ENCODE measurements at places on chromosomes 6 and 20.

DNA sequence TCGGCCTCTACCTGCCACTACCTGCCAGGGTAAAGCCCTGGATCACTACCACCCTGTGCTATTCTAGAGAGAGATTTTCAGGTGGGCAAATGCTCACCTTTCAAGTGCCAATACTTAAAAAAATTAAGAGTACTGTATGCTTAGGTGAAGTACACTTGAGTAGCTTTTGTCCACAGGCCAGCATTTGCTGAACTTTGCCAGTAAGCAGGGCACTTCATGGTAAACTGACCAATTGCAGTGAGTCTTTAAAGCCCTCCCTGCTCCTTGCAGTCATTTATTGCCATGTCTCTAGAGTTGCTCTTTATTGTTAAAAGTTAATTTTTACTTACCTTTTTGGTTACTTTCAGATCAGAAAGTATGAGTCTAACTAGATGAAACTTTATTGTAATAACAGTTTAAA lies 58.5 kb downstream of the PLAGL1 start:
- DNase-seq: no peak

- DNase-seq: no peak
These were observed 4.1 kb downstream of the CBLN4 start for GRCh38 chr20:56001106-56001785.

- DNase-seq: no peak
These were observed 420.1 kb upstream of the SLC35B3 start for GRCh38 chr6:8855411-8855810.

GRCh38 chr20:57943950-57944349 lies 234.1 kb upstream of the PMEPA1 start:
- DNase-seq: no peak

GRCh38 chr6:113786168-113786567 lies 71.0 kb upstream of the MARCKS start:
- DNase-seq: no peak

DNA sequence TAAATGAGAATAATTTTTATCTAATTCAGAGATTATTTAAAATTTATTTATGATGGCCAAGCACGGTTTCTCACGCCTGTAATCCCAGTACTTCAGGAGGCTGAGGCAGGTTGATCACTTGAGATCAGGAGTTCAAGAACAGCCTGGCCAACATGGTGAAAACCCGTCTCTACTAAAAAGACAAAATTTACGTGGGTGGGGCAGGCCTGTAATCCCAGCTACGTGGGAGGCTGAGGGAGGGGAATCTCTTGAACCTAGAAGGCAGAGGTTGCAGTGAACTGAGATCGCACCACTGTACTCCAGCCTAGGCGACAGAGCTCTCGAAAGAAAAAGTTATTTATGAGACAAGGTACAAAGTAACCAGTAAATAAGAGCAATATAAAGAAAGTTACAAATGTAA lies 59.5 kb upstream of the AGPAT4 start:
- no peak for DNase-seq

GRCh38 chr20:38450412-38450975 lies 15.4 kb upstream of the SNHG17 start:
- no peak for DNase-seq

DNA sequence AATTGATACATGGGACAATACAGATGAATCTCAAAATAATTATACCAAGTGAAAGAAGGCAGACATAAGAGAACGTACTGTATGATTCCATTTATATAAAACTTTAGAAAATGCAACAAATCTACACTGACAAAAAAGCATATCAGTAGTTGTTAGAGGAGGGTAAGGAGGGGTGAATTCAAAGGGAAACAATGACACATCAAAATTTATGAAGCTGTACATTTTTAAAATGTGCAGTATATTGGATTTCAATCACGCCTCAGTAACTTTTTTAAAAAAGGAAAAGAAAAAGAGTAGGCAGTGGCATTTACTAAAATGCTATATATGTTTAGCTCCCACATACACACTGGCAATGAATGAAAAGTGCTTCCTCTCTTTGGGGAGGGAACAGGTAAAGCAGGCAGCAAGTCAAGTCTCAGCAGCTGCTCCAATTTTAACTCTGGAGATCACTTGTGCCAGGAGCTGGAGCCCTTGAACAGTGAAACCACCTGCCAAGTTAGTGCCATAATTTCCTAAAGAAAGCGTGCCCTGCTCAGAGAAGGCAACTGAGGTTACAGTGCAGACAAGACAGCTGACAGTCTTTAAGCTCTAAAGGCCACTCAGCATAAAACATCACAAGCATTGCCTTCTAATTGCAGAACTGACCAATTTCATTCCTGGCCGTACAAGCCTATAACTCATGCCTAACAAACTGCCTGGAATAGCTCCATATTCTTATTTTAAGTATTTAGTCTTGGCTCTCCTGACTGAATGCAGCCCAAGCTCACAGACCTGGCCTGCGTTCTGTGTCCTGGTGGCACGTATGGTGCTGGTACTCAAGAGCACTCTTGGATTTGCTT lies 10.9 kb downstream of the FKBP1A start:
- DNase-seq: peak; percentile 66

DNA sequence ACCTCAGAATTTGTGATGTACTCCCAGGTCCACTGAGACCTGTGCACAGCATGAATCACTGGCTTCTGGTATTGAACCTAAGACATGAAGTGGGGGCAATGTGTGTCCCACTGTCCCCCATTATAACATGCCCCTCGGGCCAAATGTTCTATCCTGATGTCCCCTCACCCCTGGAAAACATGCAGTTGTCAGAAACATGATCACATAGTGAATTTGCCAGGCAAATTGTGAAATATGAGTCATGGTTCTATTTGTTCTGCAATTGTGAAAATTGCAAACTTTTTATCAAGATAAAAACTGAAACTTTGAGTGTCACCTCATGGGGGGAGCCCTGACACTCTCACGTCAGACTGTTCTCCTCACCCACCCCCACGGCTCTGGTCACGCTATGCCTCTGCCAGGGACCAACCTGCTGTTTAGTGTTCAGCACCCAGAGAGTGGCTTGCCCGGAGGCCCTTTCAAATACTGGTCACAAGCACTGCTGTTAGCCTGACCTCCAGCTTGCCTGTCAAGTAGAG lies 305.3 kb downstream of the CLIC5 start:
- no peak for DNase-seq

- no peak for DNase-seq
These were observed 170.0 kb upstream of the LAMA2 start for GRCh38 chr6:128712898-128713297.

DNA sequence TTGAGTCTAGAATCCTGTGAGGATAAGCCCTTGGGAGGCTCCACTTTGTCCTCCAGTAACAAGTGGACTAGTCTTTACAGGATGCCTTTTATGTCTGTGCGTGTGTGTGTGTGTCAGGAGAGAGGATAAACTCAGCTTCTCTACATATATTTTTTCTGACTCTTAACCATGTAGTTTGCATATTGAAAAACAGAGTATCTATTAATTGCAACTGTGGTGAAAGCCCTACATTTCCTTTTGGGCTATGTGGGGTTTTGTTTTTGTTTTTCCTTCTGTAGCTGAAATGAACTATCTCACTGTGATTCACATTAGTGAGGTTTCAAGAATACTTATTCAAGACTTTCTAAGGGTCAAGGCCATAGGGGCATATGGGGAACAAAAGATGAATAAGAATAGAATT lies 17.7 kb downstream of the TPBG start:
- DNase-seq: no peak

- no peak for DNase-seq
These were observed 94.8 kb upstream of the PMEPA1 start for GRCh38 chr20:57804470-57805250.

DNA sequence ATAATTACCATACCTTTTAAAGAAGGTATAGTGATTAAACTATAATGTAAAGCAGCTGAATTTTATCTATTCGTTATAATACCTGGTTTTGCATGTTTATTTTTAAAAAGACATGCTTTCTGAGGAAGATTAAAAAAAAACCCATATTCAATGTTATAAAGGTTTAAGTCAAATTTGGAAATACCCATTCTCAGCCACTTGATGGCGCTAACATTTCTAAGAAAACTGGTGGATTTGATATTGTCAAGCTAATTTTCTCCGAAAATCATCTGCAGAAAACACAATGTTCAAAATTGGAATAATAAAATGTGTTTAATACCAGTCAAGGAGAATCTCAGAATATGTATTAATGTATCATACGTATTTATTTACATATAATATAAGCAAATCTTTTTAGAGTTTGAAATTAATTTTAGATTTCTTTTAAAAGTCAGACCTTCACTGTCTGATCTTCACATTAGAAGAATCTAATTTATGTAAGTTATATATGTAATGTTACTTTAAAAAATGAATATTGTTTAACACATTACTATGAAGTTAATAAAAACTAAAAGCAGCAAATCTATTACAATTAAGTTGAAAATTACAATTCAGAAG lies 35.0 kb downstream of the SHPRH start:
- peak; percentile 25 for DNase-seq

DNA sequence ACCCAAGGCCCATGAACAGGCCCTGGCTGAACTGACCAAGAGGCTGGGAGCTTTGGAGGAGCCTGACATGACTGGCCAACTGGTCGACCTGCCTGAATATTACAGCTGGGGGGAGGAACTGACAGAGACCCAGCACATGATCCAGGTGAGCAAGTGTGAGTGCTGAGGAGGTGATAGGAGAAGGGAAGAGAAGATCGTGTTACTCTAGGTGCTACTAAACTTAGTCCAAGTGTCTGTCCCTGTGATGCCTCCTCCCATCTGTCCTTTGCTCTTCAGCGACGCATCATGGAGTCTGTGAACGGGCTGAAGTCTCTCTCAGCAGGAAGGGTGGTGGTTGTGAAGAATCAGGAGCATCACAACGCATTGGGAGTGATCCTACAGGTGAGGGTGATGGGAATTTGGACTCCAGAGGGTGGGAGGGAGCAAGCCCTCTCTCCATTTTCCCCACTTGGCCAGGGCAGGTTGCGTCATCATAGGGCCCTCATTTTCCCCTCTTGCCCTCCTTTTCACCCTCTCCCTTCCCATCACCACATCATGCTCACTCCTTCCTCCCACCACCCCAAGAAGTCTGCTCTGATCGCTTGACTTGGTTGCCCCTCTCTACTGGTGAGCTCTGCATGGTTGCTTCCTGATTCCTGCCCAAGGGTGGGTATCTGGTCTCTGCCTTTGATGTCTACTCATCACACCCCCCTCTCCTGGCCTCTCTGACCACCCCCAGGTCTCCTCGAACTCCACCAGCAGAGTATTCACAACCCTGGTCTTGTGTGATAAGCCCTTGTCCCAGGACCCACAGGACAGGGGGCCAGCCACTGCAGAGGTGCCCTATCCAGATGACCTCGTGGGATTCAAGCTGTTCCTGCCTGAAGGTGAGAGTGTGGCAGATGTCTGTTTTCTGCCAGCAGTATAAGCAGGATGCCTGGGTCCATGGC lies 4.7 kb downstream of the DXO start:
- DNase-seq: no peak

GRCh38 chr6:44012078-44012493 lies 115.2 kb downstream of the MRPL14 start:
- DNase-seq: no peak

GRCh38 chr6:166670894-166671293 lies 43.8 kb upstream of the RPS6KA2 start:
- DNase-seq: no peak

GRCh38 chr6:27674882-27675281 lies 202.0 kb upstream of the ZNF184 start:
- no peak for DNase-seq

- DNase-seq: peak; percentile 52
These were observed 275.9 kb downstream of the RNF144B start for GRCh38 chr6:18663011-18663410.

GRCh38 chr6:16764188-16764950 lies 3.1 kb upstream of the ATXN1 start:
- DNase-seq: no peak

- peak; percentile 19 for DNase-seq
These were observed 1.6 kb downstream of the ZMYND8 start for GRCh38 chr20:47354714-47355488.

DNA sequence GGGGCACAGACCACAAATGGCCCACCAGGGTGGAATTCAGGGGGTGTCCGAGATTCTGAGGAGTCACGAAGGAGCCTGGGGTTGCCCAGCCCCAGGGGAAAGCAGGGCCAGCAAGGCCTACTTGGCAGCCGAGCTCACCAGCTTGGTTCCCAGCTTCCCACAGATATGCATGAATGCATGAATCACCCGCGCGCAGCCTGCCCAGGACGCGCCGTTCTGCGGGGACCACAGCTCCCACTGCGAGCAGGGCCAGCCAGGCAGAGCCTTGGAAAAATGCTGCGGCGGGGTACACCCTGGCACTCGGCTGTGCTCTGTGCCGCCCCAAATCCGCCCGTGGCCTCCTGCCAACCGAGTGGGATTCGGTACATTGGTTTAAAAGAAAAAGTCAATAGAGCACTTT lies 211.0 kb downstream of the NFATC2 start:
- DNase-seq: no peak

- no peak for DNase-seq
These were observed 113.0 kb downstream of the EDN3 start for GRCh38 chr20:59413326-59413865.

DNA sequence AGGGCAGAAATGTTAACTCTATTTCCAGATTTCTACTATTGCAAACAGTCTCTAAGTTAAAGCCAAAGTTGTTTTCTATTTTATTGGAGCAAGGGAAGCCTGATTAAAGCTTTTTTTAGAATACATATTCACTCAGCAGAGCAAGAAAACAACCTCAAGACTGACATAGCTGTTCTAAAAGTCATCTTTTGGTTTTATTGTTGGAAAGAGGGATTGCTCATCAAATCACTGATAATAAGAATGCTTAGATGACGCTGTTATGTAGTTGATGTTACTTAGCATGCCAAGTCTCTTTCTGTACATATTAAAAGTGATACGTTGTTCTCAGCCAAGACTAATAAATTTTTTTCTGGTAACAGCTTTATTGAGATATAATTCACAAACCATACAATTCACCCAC lies 172.6 kb upstream of the LAMA2 start:
- no peak for DNase-seq

DNA sequence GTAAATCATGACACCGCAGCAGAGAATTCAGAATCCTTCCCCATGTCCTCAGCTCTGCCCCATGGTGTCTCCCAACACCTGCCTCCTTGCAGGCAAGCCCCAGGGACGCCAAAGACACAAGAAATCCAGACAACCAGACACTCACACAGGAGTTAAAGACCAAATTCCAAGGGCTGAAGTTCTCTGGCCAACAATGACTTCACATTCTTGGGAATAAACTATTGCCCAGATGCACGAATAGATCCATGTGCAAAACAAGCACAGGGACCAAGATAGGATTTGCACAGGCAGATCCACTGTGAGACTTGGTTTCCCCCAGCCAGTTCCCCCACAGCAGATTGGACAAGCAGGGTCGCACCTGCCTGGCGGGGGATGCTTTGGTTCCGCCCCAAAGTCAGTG lies 246.7 kb downstream of the SOD2 start:
- no peak for DNase-seq

DNA sequence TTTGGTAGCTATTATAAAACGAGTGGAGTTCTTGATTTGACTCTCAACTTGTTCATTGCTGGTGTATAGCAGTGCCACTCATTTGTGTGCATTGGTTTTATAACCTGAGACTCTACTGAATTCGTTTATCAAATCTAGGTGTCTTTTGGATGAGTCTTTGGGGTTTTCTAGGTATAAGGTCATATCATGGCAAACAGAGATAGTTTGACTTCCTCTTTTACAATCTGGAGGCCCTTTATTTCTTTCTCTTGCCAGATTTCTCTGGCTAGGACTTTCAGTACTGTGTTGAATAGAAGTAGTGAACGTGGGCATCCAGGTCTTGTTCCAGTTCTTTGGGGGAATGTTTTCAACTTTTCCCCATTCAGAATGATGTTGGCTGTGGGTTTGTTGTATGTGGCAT lies 38.8 kb downstream of the SUMO4 start:
- DNase-seq: no peak

All from NCI-H1092 treated with DMSO at 0.1 percent for 48 hours (cell line).